AG04450 (cell line): ENCODE measurements at places on chromosomes 13 and 19. TPM values are rescaled to one million over a fixed set of nuclear protein-coding genes. Genes with fewer than 3 reads are reported as not detected.

DNA sequence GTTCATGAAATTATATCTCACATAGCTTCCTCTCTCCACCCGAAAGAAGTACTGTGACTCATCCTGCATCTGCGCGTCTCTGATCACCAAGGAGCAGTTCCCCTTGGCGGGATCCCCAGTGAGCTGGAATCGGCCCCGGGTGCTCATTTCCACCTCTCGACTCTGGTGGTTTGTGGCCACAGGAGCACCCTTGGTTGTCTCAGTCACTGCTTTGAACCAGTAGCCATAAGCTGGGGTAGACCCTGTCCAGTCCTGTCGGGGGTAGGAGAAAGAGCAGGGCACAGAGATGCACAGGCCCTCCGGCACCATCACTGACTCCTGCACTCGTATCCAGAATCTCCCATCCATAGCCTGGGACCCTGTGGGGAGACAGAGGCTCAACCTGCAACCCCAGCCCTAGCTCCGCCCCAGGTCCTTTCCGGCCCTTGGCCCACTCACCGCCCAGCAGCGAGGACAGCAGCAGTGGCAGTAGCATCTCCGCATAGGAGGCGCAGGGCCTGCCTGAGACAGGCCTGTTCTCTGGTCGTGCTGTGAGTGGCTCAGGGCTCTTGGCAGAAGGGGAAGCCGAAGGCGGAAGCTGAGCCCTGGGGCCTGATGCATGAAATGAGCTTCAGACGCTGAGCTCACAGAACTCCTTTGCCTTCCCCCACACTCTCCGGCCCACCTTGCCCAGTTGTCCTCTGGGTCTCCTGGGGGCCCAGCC lies at the start of gene SIGLEC10:
Gene SIGLEC10, minus strand, starts transcription at position 536 of the 703 bp plus-strand sequence. Its CDS starts 61 bp downstream, at position 475.
- no peak for DNase-seq

DNA sequence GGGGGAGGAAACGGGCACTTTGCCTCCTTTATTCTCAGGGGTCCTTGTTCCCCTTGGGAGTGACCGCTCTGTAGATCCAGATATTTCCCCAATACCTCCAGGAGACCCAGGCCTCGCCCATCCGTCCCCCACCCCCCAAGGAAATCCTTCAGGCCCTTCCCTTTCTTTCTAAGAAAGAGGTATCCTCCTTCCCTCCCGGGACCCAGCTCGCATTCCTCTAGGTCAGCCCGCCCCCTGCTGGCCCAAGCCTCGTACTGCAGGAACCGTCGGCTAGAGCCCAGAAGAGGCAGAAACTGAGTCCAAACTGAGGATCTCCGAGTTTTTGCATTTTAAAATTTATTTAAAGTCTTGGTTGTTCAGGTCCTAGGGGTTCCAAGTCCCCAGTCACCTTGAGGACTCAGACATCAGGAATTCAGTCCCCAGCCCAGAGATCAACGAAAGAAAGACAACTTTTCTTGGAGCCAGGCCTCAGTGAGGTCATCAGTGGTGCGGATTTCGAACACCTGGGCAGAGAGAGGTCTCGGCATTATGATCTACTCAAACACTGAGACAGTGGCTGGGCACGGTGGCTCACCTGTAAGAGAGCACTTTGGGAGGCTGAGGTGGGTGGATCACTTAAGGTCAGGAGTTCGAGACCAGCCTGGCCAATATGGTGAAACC lies 7.5 kb upstream of the LRFN1 start:
- peak; percentile 30 for DNase-seq

GRCh38 chr19:10104665-10105508 lies 1.3 kb upstream of the PPAN start:
- DNase-seq: no peak

DNA sequence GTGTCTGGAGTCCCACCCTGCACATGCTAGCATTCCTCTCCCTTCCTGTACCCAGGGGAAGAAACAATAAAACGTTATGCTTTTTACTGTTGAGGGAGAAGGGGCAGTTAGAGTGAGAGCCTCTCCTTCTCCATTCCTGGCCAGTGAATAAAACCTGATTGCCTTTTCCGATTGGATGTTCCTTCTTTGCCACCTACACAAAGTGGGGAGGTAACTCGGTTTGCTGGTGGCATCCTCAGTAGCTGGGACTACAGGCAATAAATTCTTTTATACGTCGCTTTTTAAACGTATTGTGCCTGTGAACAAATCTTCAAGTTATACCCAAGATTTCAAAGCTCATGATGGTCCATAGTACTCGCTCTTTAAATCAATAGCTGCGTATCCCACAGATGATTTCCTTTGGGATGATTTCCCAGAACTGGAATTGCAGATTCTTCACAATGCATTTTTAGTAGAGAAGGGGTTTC lies 660 bp upstream of the MVB12A start:
- no peak for DNase-seq

DNA sequence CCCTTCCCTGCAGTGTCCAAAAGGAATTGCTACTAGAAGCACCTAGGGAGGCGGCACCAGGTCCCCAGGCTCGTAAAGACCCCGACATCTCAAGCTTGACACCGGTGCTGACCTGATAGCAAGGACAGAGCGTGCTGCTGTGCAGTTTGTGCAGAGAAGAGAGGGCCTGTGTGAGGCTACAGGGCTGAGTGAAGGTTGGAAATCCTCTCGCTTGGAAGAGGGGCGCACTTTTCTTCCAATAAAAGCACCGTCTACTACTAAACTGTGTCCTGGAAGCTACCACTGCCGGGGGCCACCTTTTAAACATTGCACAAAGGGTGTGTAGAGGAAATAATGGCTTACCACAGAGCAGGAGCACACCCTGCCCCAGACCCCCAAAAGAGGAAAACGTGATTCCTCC lies 11.0 kb downstream of the TMEM272 start:
- no peak for DNase-seq

GRCh38 chr19:2187159-2187558 lies 23.4 kb downstream of the DOT1L start:
- DNase-seq: no peak

Gene OR7C1
- not detected in 2 replicates for polyA plus RNA-seq

Gene CD79A
- polyA plus RNA-seq: 0.20 and 0.36 TPM in 2 replicates

GRCh38 chr13:45063261-45063860 lies 56.9 kb upstream of the GTF2F2 start:
- DNase-seq: no peak

Gene SPRED3
- 2.5 and 3.6 TPM in 2 replicates for polyA plus RNA-seq
